ENCODE measurements at places on chromosomes 2 and 18.

- no peak for DNase-seq
Measured at GRCh38 chr2:105403241-105403782, 4.5 kb upstream of the FHL2 start.

DNA sequence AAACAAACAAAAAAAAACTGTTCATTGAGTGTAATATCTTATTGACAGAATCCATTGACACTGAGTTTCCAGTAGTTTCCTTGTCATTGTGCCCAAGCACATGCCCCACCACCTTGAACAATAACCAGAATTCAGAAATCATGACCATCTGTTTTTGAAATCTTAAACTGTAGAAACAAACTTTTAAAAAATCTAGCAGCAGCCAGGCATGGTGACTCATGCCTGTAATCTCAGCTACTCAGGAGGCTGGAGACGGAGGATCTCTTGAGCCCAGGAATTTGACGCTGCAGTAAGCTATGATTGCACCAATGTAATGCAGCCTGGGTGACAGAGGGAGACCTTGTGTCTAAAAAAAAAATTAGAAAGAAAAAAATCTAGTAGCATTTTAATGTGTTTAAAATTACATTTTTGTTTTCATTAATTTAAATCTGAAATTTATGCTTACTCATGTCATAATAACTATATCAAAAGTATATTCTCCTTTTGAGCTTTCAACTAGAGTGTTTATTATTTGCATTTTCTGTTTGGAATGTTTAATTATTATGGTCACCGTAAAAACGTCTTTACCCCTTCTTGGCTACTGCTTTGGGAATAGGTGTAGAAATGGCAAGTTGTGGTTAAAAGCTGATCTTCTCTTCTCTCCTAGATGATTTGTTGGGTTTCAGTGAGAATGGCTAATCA is 25.2 kb upstream of the STON1 start:
- DNase-seq = no peak

- no peak for DNase-seq
Measured at GRCh38 chr2:240768216-240768615, 51.8 kb downstream of the KIF1A start.

DNA sequence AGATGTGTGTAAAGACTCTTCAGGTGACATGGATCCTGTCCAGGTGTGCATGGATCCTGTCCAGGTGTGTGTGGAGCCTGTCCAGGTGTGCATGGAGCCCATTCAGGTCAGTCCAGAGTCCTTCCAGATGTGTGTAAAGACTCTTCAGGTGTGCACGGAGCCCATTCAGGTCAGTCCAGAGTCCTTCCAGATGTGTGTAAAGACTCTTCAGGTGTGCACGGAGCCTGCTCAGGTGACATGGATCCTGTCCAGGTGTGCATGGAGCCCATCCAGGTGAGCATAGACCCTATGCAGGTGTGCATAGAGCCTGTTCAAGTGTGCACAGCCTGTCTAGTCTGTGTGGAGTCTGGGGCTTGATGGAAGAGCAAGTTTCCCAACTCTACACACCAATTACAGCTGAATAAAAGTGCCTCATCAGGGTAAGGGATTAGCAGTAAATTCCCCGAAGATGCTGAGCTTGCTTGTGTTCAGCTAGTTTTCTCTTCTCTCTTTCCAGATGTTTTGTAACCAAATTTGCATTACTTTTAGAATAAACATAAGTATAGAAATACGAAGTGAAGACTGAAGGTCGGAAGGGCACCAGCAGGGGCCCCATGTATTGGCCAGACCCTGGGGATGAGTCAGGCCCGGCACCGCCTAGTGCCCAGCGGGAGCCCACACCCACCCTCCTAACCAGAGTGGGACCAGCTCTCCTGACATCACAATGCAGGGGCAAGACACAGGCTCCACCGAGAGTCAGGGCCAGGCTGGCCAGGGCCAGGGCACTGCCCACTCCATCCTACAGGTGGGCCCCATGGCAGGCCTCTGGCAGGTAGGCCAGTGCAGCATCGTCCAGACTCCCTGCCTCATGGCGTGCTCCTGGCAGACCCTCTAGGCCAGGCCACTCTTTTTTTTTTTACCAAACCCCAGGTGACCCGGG is 38.6 kb upstream of the GPC1 start:
- no peak for DNase-seq

- DNase-seq = peak; percentile 20
Measured at GRCh38 chr2:9423922-9424272, 443 bp downstream of the CPSF3 start.

- no peak for DNase-seq
Measured at GRCh38 chr2:179543361-179543901, 278.8 kb upstream of the SESTD1 start.

GRCh38 chr2:50620783-50621182 is 411.1 kb downstream of the NRXN1 start:
- no peak for DNase-seq

DNA sequence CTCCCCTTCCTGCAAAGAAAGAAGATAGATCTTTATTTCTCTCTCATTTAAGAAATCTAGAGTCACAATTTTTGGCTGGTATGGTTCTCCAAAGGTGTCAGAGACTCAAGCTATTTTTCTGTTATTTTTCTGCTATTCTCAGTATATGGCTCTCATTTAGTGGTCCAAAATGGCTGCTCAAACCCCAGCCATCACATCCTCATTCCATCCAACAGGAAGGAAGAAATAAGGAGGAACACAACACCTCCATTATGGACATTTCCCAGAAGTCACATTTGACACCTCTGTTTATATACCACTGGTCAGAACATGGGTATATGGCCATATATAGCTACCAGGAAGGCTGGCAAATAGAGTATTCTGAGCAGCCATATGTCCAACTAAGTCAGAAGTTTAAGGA is 7.4 kb upstream of the DDX1 start:
- no peak for DNase-seq

DNA sequence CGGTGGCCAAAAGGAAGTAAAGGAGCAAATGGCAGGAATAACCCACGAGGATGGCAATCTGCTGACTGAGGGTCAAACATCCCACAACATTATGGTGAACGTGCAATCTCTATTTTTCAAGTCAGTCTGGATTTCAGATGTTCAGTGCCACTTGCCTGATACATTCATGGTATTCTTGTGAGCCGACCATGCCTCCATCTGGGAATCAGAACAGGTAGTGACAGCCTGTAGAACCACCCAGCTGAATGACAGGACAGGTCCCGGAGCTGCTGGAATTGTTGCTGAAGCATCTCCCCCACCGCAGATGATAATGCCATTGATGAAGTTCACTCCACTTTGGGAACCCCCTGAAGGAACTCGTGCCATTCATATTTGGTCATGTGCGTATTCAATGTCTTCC is 123.2 kb downstream of the CAPN13 start:
- no peak for DNase-seq

GRCh38 chr2:71277536-71278103 is 50.7 kb upstream of the PAIP2B start:
- DNase-seq = peak; percentile 38

- no peak for DNase-seq
Measured at GRCh38 chr2:109057686-109058085, 68.7 kb upstream of the EDAR start.

All from germinal center (tissue), 1 donor.